ENCODE measurements at places on chromosomes 3 and 15. TPM values are rescaled to one million over a fixed set of nuclear protein-coding genes. Genes with fewer than 3 reads are reported as not detected.

GRCh38 chr15:68642491-68642845 is 63.7 kb downstream of the CORO2B start:
- H3K4me1 ChIP-seq: peaks cover 28% of the 10 kb centered on the region
- H3K27me3 ChIP-seq: no peaks in the 10 kb centered on the region
- no peaks in the 10 kb centered on the region for H3K36me3 ChIP-seq
- H3K27ac ChIP-seq: no peak overlapping the region
- DNase-seq: no peak
- no peak overlapping the region for H3K4me3 ChIP-seq

GRCh38 chr3:155404486-155404885 is 111.0 kb upstream of the STRIT1 start:
- H3K4me3 ChIP-seq: no peak overlapping the region
- no peak overlapping the region for H3K27ac ChIP-seq
- no peaks in the 10 kb centered on the region for H3K4me1 ChIP-seq

- H3K27me3 ChIP-seq: no peaks in the 10 kb centered on the region
- no peak overlapping the region for H3K27ac ChIP-seq
- H3K4me1 ChIP-seq: peaks cover 8% of the 10 kb centered on the region
- H3K36me3 ChIP-seq: no peaks in the 10 kb centered on the region
These were observed 33.4 kb downstream of the LEKR1 start for GRCh38 chr3:156859578-156859977.

DNA sequence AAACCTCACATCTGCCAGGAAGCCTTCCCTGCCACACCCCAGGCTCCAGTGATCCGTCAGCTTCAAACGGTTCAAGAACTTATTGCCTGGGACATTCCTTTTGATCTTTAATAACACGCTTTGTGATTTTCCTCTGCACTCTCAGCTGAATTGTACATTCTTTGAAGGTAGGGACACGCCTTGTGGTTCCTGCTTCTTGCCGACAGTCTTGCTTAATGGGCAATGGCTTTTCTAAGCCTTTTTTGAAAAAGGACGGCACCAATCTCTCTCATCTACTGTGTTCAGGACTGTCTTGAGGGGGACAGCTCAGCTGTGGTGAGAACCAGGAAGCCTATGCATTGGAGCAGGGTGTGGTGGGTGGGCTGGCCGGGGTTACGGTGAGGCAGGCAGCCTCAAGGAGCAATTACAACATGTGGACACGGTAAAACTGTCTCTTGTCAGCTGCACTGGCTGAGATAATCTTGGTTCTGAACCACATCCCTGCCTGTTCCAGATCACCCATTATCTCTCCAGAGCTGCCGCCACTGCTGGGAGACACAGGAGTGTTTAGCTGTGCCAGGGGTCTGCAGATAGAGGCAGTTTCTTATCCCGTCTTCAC is 46.0 kb upstream of the GLCE start:
- H3K27ac ChIP-seq: no peak overlapping the region
- peaks cover 38% of the 10 kb centered on the region for H3K27me3 ChIP-seq
- H3K36me3 ChIP-seq: no peaks in the 10 kb centered on the region
- DNase-seq: no peak
- H3K4me3 ChIP-seq: no peak overlapping the region

- DNase-seq: no peak
- no peak overlapping the region for H3K4me3 ChIP-seq
- H3K4me1 ChIP-seq: no peaks in the 10 kb centered on the region
- no peak overlapping the region for H3K27ac ChIP-seq
- no peaks in the 10 kb centered on the region for H3K36me3 ChIP-seq
- H3K27me3 ChIP-seq: peaks cover 21% of the 10 kb centered on the region
These were observed 670 bp upstream of the ISLR start for GRCh38 chr15:74172701-74173379.

KLHL40 gene
- polyA plus RNA-seq: not detected

DNA sequence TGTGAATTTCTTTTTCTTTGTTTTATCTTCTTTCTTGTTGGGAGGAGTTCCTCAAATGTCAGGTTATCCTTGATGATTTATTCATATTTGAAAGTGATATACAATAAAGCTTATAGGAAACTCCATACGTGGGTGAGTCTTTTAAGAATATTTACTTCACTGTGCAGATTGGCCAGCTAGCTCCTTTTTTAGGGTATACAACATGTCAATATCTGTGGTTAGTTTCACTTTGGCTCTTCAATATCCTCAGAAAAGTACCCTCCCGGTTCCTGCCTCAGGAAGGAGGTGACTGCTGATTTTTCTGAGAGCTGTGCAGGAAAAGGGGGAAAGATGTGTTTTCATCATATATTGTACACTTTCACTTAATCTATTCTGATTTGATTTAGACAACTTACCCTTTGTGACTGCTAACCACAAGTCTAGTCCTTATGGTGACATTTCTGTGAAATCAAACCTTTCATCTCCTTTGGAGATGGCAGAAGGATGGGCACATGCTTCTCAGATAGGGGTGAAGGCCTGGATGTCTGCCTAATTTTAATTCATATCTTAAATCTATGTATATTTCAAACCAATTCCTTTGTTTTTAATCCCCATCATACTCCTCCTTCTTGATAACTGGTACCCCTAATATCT is 98.2 kb upstream of the NECTIN3 start:
- no peaks in the 10 kb centered on the region for H3K36me3 ChIP-seq
- DNase-seq: no peak
- H3K4me3 ChIP-seq: no peak overlapping the region
- H3K27ac ChIP-seq: no peak overlapping the region
- H3K4me1 ChIP-seq: no peaks in the 10 kb centered on the region
- H3K27me3 ChIP-seq: no peaks in the 10 kb centered on the region

GRCh38 chr3:181851063-181851462 is 139.3 kb downstream of the SOX2 start:
- no peak overlapping the region for H3K4me3 ChIP-seq
- H3K27ac ChIP-seq: no peak overlapping the region
- H3K27me3 ChIP-seq: no peaks in the 10 kb centered on the region
- DNase-seq: no peak
- no peaks in the 10 kb centered on the region for H3K4me1 ChIP-seq
- no peaks in the 10 kb centered on the region for H3K36me3 ChIP-seq

- no peaks in the 10 kb centered on the region for H3K4me1 ChIP-seq
- H3K27ac ChIP-seq: no peak overlapping the region
- no peak for DNase-seq
- H3K36me3 ChIP-seq: no peaks in the 10 kb centered on the region
- no peaks in the 10 kb centered on the region for H3K27me3 ChIP-seq
These were observed 338.3 kb upstream of the ZNF385D start for GRCh38 chr3:22089284-22089683.

GRCh38 chr3:183192650-183193300 is 30.2 kb upstream of the LAMP3 start:
- H3K4me3 ChIP-seq: no peak overlapping the region
- no peaks in the 10 kb centered on the region for H3K4me1 ChIP-seq
- no peak for DNase-seq
- no peak overlapping the region for H3K27ac ChIP-seq

CCDC54 gene
- polyA plus RNA-seq: not detected

GP5 gene
- polyA plus RNA-seq: 0.17 TPM

HES1 gene
- polyA plus RNA-seq: 36.5 TPM

- H3K4me1 ChIP-seq: no peaks in the 10 kb centered on the region
- no peaks in the 10 kb centered on the region for H3K27me3 ChIP-seq
- no peaks in the 10 kb centered on the region for H3K36me3 ChIP-seq
- DNase-seq: no peak
- no peak overlapping the region for H3K27ac ChIP-seq
- no peak overlapping the region for H3K4me3 ChIP-seq
These were observed 197.2 kb upstream of the RBMS3 start for GRCh38 chr3:29083676-29084075.

GRCh38 chr3:157754451-157754850 is 251.2 kb upstream of the VEPH1 start:
- no peak overlapping the region for H3K27ac ChIP-seq
- no peaks in the 10 kb centered on the region for H3K36me3 ChIP-seq
- no peak for DNase-seq

- no peaks in the 10 kb centered on the region for H3K27me3 ChIP-seq
- no peak overlapping the region for H3K4me3 ChIP-seq
- peaks cover 6% of the 10 kb centered on the region for H3K36me3 ChIP-seq
- no peak overlapping the region for H3K27ac ChIP-seq
- H3K4me1 ChIP-seq: peaks cover 32% of the 10 kb centered on the region
- DNase-seq: no peak
These were observed 409.4 kb downstream of the PDCD6IP start for GRCh38 chr3:34207806-34208205.

C3orf85 gene
- not detected for polyA plus RNA-seq

GRCh38 chr15:69508659-69509058 is 56.0 kb downstream of the RPLP1 start:
- peaks cover 8% of the 10 kb centered on the region for H3K36me3 ChIP-seq
- no peak overlapping the region for H3K4me3 ChIP-seq
- no peaks in the 10 kb centered on the region for H3K4me1 ChIP-seq
- no peak for DNase-seq

NOX5 gene
- polyA plus RNA-seq: not detected

DNA sequence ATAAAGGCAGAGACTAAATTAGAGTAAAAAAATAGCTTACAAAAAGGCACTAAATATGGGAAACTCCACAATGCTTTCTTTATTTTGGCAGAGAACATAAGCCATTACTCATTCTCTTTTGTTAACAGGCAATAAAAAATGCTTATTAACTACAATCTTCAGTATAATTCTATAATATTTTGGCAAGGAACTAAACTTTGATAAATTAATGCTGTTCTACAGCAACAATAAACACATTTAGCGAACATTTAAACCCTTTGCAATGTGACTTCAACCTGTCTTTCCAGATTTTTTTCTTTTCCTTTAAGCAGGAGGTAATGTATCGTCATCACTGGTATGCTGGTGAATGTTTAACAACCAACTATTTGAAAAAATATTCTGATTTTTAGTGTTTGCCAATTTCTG is 42.2 kb upstream of the POU1F1 start:
- no peak overlapping the region for H3K4me3 ChIP-seq
- H3K27ac ChIP-seq: no peak overlapping the region
- no peaks in the 10 kb centered on the region for H3K4me1 ChIP-seq
- H3K27me3 ChIP-seq: peaks cover 25% of the 10 kb centered on the region
- no peaks in the 10 kb centered on the region for H3K36me3 ChIP-seq

Data from naive B cell (primary cell).